T-helper 1 cell (primary cell): ENCODE measurements at places on chromosomes 12 and 14.

GRCh38 chr12:76726626-76727025, 37.3 kb upstream of the ZDHHC17 start:
- no peak for DNase-seq

DNA sequence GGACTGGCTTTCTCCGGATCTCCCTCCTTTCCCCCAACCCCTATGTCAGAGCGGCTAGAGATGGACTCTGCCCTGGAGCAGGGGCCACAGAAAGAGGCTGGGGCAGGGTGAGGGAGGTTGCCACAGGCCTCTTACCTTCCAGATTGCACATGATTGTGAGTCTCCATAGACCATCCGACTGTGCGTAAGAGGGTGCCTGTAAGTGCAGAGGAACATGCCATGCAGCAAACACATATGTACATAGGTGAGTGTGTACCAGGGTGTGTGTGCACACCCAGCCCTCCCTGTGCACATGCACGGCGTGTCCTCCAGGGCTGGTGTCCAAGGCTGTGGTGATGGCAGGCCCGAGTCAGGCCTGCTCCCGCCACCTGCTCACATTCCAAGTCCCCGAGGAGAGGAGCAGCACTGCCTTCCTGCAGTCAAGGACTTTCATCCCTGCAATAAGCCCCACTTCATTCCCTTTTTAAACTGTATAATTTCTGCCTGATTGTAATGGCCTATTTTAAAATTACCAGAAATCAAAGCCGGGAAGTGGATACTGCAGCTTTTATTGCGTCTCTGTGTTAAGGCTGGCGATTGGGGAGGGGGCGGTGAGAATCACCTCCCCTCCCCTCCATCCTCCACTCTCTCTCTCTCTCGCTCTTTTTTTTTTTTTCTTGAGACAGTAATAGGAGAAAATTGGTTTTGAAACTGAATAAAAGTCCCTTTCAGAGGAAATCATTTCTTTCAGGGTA, 28.5 kb downstream of the FAM222A start:
- no peak for DNase-seq

DNA sequence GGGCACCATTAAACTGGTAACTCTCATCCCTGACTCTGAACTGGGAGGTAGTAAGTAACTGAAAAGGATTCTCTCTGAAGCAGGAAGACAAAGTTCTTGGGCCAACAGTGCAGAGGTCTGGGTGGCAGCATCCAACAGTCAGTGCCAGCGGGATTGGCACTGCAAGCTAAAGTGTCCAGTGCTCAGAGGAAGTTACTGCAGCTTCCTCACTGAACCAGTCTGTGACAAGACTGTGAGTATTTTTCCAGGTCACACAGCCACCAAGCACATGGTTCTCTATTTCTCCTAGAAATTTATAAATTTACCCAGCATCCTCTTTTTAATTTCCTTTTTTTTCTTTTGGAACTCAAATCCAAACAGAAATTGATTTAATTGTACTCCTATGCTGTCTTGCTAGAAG, 81.6 kb upstream of the FAR2 start:
- DNase-seq: no peak

DNA sequence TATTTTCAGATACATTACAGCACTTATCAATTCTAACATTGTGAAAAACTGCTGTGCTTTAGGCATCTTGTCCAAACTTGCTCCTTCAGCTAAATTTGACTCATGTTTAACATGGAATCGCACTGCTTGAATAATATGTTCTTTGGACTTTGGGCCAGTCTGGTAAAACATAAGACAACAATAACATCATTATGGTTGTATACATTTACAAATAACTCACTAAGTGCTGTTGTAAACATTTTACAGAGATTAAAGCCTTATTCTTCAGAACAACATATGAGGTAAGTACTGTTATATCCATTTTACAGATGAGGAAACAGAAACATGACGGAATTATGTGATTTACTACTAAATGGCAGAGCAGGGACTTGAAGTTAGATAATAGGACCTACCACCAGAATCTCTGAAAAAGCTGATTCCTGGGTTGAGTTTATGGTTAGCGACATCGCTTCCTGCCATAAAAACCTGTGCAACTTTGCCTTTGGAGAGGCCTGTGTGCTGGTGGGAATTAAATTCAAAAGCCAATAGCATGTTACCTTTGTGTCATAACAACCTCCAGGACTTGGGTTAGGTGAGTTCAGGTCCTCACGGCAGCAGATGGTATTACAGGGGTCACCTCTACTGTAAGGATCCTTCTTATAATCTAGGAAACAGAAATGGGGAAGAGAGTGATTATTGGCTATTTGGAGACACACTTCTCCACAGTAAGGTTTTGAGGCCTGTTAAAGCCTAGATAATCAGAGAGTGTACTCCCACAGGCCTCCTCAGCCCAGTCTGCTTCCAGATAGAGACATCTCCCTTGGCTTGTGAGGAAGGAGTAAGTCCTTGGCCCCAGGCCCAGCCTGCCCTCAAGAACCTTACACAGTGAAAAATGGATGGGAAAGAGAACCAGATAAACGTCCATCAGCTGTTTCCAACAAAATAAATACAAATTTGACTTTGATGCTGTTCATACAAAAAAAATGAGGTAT, 61.8 kb downstream of the PLBD1 start:
- DNase-seq: no peak

DNA sequence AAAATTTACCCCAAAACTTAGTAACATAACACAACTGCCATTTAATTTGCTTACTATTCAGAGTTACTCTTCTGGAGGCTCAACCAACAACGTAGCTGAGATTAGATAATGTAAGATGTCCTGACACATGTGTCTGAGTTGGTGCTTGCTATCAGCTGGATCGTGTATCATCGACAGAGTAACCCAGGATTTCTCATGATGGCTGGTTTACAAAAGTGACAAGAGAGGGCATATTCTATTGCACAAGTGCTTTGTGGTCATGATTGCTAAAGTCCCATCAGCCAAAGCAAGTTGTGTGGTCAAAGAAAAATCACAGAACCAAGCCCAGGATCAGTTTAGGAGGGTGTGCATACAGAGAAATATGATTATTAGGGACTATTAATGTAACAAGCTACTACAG, 73.4 kb downstream of the CAPZA3 start:
- no peak for DNase-seq

DNA sequence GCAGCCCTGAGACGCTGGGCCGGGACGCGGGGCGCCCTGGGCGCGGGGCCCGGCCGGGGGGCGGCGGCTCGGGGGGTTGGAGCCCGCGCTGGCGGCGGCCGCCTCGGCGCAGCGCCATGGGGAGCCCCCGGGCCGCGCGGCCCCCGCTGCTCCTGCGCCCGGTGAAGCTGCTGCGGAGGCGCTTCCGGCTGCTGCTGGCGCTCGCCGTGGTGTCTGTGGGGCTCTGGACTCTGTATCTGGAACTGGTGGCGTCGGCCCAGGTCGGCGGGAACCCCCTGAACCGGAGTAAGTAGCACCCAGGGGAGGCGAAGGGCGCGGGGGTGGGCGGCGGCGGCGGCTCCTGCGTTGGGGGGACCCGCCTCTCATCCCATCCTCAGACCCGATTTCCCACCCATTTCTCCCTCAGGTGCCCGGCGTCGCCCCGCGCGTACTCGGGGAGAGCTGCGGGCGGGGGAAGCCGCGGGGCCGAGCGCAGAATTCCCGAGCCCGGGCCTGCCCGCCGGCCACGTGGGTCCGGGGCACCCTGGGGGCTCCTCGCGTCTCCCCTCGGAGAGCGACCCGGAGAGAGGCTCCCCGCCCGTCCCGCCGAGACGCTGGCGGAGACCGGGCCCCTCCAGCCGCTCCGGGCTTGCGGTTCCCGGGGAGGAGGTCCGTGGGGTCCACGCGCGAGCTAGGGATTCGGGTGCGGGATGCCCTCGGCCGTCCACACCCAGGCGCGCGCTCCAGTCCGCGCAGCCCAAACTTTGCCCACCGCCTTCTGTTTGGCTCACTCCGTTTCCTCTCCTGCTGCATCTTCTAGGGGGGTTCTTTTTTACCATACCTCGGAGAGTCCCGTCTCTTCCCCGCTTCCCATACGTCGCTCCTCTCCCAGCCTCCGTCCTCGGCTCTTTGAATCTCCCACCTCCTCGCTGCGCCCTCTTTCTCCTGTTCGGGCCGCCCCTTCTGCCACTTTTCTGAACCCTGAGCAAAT, 807 bp downstream of the B4GALNT3 start:
- DNase-seq: peak; percentile 41

GRCh38 chr12:98578821-98579220, 14.7 kb upstream of the SLC25A3 start:
- no peak for DNase-seq

DNA sequence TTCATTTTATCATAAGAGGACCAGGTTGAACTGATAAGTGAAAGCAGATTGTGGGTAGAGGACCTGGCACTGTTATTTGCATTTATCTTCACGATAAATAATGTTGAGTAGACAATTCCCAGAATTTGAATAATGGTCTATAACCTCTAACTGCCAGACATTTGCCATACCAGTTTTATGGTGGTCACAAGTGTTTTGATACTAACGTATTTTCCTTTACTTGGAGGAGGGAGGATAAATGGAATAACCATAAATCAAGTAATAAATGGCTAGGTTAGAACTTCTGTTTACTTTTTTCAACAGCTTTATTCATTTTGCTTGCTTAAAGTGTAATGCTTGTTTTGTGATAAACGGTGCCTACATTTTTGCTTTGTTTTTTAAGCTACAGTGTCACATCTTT, 9.5 kb downstream of the PAX9 start:
- no peak for DNase-seq

DNA sequence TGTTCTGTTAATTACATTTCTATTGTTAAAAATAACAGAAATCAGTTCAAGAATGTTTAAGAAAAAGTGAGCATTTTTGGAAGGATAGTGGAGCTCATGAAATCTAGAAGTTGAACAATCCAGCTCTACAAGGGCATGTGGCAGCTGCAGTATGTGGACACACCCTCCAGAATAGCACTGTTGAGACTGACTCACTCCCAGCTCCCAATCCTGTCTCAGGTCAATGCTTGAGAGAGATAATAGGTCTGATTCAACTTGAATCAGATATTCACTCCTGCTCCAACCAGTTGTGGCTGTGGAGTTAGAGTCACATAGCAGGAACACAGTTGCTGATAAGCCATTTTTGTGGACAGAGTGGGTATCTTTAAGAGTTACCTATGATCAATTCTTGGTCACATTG, 113.0 kb upstream of the NTF3 start:
- no peak for DNase-seq
